ENCODE measurements at places on chromosomes 3 and 15. TPM values are rescaled to one million over a fixed set of nuclear protein-coding genes. Genes with fewer than 3 reads are reported as not detected.

DNA sequence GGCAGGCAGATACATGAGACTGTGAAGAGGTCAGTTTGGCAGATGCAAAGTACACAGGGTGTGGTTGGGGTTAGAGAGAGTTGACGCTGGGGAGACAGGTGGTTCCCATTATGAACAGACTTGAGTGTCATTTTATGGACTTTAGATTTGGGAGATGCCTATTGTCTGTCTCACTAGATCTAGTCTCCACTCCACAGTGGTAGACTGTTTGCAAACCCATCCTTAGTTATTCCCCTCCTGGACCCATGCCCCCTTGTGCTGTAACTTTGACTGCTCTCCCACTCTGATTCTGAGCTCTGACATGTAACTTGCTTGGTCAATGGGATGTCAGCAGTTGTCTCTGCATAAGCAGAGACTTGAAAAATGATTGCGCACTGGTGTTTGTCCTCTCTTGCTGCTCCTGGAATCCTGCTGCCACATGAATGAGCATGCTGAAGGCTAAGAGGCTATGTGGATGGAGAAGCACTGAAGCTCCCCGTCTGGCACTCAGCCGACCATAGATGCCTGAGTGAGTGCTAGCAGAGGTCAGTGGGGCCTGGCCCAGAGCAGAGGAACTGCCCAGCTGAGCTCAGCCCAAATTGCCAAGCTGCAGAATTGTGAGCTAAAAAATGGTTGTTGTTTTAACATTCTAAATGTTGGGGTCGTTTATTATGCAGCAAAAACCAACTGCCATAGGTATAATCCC lies 88.2 kb downstream of the FAM43A start:
- no peak for DNase-seq

DNA sequence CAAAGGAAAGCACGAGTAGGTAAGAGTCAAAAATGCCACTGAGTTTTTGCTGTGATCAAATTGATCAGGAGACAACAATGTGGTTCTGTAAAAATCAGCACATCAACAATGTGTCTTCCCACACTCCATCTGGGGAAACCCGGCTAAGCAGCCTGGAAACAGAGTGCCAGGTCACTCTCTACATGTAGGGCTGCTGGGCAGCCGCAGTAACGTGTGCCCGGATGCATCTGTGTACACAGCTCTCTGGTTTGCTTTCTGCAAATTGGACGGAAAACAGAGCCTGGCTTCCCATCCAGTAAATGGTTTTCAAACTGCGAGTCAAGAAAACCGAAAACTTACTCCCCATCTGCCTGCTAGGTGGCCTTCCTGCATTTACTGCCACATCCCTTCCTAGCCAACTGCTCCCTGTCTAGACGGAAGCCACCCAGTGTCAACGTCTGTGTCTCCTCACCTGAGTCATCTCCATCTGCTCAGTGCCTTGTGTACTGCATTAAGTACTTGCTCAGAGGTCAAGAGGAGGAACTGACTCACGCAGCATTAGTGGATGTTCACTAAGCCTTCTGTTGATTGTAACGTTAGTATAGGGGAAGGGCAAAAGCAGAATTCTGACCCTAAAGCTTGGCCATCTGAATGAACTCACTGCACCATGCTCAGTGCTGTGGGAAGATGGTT lies 124.1 kb downstream of the TJP1 start:
- no peak for DNase-seq

- no peak for DNase-seq
Measured at GRCh38 chr3:151106311-151106710, 20.8 kb downstream of the MED12L start.

- no peak for DNase-seq
Measured at GRCh38 chr3:188861842-188862744, 309.7 kb upstream of the TPRG1 start.

GRCh38 chr3:36297195-36297594 lies 83.1 kb upstream of the STAC start:
- DNase-seq = no peak

GRCh38 chr3:38637906-38638305 lies 11.6 kb downstream of the SCN5A start:
- DNase-seq = no peak

DNA sequence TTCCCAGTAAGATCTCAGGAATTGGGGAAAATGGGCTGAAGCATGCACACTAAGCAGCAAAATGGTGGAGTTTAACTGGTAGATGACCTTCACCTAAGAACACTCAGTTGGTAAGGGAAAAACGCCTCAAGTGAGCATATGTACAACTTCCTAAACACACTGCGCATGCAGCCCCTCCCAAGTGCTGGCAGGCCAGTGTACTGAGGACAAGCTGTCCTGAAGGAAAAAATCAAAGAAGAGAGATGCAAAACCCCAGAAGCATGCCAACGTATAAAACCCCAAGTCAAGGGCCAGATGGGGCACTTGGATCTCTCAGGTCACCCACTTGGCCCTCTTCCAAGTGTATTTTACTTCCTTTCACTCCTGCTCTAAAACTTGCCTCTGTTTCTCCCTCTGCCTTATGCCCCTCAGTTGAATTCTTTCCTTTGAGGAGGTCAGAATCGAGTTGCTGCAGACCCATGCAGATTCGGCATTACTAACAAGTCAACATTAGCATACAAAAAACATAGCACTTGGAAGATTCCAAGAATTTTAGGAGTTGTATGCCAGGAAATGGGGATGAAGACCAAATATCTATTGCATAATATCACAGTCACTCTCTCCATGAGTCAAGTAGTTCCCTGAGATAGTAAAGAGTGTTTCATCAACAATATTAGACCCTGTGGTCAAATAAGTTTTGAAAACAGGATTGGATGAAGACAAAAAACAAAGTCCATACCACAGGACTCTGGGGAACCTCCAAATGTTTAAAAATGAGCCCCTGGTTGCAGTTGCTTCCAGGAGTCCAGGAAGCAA lies 10.8 kb upstream of the FYCO1 start:
- no peak for DNase-seq

DNA sequence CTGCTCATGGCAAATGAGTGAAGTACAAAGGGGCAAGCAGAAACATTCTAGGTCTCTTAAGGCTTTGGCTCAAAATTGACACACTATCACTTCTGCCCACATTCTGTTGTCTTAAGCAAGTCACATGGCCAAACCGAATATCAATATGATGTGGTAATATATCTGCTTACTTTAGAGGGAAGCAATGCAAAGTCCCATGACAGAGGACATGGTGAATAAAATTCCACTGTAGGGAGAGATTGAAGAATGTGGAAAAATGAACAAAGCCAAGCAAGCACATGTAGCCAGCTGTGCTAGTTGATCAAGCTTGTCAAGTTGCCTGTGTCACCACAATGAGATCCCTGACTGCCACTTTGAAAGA lies 11.2 kb upstream of the TBC1D5 start:
- DNase-seq = no peak

DNA sequence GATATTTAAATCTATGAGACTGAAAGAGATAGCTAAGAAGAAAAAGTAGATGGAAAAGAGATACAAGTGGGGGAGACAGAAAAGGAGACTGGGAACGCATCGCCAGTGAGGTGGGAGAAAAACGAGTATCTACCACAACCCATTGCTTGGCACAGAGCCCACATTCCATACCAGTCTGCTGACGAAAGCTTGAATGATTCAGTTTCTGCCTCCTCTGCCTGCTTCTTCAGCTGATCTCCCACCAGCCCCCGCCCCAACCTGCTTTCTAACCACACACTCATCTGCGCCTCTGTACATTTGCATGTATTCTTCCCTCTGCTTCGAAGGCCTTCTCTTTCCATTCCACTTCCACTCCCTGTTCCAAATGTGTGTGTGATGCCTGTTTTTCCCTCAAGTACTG lies 188.1 kb downstream of the USP13 start:
- DNase-seq = no peak

DNA sequence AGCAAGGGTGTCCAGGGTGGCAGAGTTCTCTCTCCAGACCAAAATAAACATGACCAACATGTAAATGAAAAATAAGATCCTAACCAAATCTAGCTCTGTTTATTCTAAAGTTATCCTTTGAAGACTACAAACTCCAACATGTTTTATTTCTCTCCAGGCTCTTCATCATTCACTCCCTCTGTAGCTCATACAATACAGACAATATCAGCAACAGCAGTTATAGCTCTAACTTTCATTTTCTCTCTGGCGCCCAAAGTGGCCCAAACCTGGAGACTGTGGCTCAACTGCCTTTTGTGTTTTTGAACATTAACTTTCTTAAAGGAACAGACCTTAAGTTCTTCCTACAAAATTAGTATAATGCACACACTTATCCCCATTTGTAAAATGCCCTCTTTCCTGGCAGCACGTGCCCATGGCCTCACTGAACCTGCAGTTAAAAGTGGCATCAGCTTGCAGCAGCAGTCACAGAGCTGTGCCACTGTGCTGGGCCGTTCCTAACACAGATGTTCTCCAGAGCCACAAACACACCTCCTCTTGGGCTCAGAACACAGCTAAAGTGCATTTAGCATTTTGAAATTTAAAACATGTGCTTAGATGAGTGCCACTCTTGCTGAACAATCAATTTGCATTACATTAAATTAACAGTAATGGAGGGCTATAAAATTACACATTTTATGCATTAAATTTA lies 91.9 kb downstream of the RORA start:
- peak; percentile 63 for DNase-seq

GRCh38 chr3:42019953-42020260 lies 58.0 kb upstream of the ULK4 start:
- DNase-seq = no peak

- peak; percentile 60 for DNase-seq
Measured at GRCh38 chr15:74869726-74870407, 3.3 kb downstream of the SCAMP2 start.

GRCh38 chr3:4994823-4995499 lies 15.7 kb downstream of the BHLHE40 start:
- no peak for DNase-seq

DNA sequence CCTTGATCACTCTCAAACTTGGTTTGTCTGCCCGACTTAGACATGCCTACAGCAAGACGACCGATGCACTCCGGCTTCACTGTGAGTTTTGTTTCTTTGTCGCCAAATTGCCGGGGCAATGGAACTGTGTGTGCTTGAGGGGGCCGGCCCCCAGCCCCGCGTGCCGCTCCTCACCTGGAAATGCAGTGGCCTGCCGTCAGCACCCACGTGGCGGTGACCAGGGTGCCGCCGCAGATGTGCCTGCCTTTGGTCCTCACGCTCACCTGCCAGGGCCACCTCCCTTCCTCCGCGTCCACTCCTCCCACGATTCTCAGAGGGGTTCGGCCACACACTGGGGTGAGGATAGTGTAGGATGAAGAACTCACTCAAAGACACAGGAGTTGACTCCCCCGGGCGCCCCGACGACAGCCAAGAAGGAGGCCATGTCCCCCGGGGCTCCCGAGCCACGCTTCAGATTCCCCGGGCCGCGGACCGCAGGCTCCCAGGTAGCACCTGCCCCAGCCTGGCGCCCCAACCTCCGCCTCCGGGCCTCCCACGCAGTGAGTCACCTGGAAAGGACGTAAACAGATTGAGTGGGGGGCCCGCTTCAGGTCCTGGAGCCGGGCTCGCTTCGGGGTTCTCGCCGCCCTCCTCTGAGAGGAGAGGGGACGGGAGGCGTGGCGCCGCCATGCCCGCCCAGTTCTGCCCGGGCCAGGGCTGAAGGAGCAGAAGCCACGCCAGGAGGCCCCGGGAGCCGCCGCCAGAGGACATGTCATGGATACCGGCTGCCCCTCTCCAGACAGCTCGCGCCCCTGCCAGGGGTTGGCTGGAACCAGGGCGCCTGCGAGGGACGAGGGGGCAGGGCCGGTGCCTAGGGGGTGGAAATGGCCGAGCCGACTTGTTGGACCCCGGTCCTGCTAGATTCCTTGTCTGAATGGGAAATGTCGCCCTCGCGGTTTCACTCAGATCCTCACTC lies 29.6 kb downstream of the MYL3 start:
- no peak for DNase-seq

GRCh38 chr3:50334339-50335075 lies 6.1 kb downstream of the RASSF1 start:
- DNase-seq = no peak

DNA sequence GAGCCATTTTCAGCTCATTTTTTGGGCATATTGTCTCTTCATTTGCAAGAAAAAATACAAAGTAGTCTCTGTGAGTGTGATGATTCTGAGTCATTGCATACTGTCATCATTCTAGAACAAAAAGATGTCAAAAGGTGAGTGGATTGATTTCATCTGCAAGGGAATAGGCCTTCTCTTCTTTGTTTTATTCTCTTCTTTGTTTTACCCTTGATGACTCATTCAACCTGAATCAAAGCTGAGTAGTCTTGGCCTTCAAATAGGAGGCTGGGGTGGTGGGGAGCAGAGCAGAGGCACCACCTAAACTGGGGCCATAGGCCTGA lies 25.4 kb downstream of the CYP19A1 start:
- no peak for DNase-seq

DNA sequence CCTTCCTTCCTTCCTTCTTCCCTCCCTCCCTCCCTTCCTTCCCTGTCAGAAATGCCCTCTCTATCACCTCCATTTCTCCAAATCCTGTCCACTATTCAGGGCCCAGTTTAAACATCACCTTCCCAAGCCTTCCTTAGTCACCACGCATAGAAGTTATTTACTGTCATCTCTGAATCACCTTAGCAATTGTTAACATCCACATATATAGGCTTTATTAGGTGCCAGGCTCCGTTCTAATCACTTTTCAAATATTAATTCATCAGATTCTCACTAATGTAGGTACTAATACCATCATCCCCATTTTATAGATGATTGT lies 1.1 kb upstream of the MAGEF1 start:
- no peak for DNase-seq

GRCh38 chr3:104069114-104069513 lies 1297.6 kb upstream of the ALCAM start:
- DNase-seq = no peak

DNA sequence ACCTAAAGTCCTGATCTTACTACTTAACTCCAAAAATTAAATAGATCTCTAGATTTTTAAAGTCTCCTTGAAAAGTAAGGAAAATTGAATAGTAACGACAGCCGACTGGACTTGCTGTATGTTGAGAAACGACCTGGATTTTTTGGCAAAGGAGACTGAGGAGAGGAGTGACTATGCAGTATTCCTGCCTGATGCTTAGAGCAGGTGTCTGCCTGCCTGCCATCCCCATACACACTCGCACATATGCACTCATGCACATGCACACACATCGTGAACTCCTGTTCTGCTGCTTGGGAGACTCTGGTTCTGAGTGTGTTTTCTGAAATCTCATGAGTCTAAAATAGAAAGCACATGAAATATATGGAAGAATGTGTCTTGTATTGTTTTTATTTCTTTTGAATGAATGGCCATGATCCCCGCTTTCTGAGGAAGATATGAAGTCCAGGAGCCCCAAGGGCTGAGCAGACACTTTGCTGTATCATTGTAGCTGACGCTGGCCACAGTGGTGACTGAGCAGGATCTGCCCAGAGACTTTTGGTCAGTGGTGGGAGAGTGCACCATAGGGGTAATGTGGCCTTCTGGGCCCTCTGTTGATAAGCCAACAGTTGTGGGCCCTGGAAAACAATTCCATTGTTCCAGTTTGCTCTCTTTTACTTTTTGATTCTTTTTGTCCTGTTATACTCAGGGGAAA lies 16.4 kb downstream of the GYG1 start:
- DNase-seq = no peak

The RASSF1 gene
- 28.1 TPM for polyA plus RNA-seq

The EXOSC7 gene
- polyA plus RNA-seq = 83.5 TPM

The OSTN gene
- polyA plus RNA-seq = not detected

The HRG gene
- not detected for polyA plus RNA-seq

The BTLA gene
- not detected for polyA plus RNA-seq

The BFSP2 gene
- polyA plus RNA-seq = not detected
